Skin of body (tissue), 3 donors: ENCODE measurements at places on chromosomes 1 and 21. TPM values are rescaled to one million over a fixed set of nuclear protein-coding genes. Genes with fewer than 3 reads are reported as not detected.

ANGPTL1 gene
- 104 TPM for total RNA-seq

GRCh38 chr1:43388613-43389012 is 987 bp downstream of the MED8 start:
- DNase-seq = no peak

DNA sequence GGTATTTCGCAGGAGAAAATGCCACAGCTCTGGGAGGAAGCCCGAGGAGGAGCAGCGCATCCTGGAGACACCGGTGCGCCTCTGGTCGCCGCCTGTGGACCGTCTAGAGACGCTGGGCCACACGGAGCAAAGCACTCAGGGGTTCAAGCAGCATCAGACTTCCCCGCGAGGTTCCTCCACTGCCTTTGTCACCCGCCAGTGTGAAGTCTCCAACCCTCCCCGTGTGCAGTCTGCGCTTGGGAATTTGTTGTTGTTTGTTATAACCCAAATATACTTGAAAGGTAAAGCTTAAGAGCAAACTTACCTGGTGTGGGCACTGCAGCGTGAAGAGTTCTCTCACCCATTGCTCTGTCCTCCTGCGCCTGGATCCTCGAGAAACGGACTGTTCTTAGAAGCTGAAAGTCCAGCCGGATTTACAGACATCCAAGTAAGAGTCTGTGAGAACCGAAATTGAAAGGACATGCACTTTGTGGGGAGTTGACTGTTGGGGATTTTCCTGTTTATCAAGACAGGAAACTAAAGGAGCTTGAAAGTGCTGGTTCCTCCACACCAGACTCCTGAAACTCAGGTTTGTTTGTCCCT is at the start of gene GBP4:
GBP4 (minus strand) TSS at position 452 of the 582 bp plus-strand sequence; CDS start at position 344, 108 bp downstream.
- DNase-seq = no peak

DNA sequence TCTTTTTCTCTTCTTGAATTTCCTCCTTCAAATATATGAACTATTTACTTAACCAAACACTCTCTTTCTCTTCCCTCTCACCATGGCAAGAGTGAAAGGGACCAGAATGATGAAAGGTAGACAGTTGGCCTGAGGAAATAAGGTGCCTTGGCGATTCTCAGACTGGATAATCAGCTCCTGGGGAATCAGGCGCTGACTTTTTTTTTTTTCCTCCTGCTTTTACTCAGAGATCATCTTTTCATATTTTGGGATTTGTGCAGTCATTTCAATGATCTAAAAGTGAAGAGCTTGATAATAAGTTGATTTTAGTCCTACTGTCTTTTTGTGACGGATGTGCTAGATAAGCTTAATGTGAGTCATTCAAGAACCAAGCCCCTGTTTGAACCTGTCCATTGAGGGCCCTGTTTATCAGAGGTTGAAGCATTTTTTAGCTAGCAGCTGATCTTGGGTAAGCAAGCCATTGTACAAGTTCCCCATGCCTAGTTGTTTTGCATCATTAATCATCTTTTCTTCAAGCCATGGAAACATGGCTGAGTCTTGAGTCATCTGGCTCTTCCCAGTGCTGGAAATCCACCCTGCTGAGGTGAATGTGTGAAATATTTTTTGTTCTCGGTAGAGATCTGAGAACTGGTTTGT is 40.8 kb downstream of the ITSN1 start:
- no peak for DNase-seq
